Uterus (tissue), 4 donors: ENCODE measurements at places on chromosomes 3 and 15.

DNA sequence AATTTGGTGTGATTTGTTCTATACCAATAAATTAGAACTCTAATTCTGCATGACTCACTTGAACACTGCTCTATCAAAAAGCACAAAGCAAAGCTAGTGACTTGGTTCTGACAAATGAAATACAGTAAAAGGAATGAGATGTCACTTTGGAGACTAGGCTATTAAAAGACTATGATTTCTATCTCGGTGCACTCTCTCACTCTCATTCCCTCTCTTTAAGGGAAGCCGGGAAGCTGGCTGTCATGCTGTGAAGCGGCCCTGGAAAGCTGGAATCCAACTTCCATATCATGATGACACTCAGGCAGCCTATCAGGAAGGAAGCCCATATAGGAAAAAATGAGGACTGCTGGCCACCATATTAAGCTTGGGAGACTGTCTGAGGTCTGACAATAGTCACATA is 590.1 kb upstream of the CBLB start:
- H3K4me1 ChIP-seq, result no peaks in the 10 kb centered on the region
- H3K27ac ChIP-seq, result no peak overlapping the region
- no peaks in the 10 kb centered on the region for H3K36me3 ChIP-seq
- no peak for DNase-seq
- H3K4me3 ChIP-seq, result no peak overlapping the region

- no peak overlapping the region for H3K27ac ChIP-seq
- DNase-seq, result no peak
- no peak overlapping the region for H3K4me3 ChIP-seq
- H3K27me3 ChIP-seq, result no peaks in the 10 kb centered on the region
- no peaks in the 10 kb centered on the region for H3K36me3 ChIP-seq
These were observed 361.1 kb downstream of the MCTP2 start for GRCh38 chr15:94592495-94592894.

- DNase-seq, result no peak
- no peak overlapping the region for H3K4me3 ChIP-seq
- no peaks in the 10 kb centered on the region for H3K36me3 ChIP-seq
- no peaks in the 10 kb centered on the region for H3K4me1 ChIP-seq
- H3K27me3 ChIP-seq, result no peaks in the 10 kb centered on the region
- no peak overlapping the region for H3K27ac ChIP-seq
These were observed 432.1 kb upstream of the CFAP20DC start for GRCh38 chr3:59481776-59482400.

GRCh38 chr3:117572786-117573185 is 863.2 kb downstream of the TUSC7 start:
- H3K27ac ChIP-seq, result no peak overlapping the region
- no peaks in the 10 kb centered on the region for H3K4me1 ChIP-seq
- no peaks in the 10 kb centered on the region for H3K36me3 ChIP-seq
- DNase-seq, result no peak
- no peak overlapping the region for H3K4me3 ChIP-seq

- no peak overlapping the region for H3K4me3 ChIP-seq
- no peak for DNase-seq
- H3K36me3 ChIP-seq, result no peaks in the 10 kb centered on the region
- no peaks in the 10 kb centered on the region for H3K27me3 ChIP-seq
These were observed 375.6 kb upstream of the TPRG1 start for GRCh38 chr3:188796122-188796631.

DNA sequence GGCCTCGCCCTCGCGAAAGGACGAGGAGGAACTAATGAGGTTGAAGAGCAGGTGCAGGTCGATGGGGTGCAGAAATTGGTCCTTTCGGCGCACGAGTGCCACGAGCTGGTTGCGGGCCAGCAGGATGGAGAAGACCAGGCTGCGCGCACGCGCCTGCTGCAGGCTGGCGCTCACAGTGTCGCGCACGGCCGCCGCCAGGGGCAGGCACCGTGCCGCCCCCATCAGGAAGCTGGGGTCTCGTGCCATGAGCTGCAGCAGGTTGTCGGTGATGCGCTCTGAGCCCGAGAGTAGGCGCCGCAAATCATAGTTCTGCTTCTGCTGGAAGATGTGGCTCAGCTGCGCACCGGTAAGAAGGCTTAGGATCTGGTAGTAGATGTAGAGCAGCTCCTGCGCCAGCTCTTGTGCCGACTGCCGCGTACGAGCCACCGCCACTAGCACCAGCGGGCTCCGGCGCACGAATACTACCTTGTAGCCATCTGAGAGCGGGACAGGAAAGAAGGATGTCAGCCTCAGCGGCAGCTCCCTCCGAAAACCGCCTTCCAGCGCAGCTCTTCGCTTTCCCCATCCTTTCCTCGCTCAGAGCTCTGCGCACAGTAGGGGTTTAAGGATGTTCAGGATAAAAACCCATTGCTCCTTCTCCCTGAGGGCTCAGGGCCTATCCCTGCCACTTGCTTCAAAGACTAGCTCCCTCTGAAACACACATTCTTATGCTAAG is 6.9 kb upstream of the MST1R start:
- no peaks in the 10 kb centered on the region for H3K36me3 ChIP-seq
- no peaks in the 10 kb centered on the region for H3K4me1 ChIP-seq
- no peaks in the 10 kb centered on the region for H3K27me3 ChIP-seq
- H3K27ac ChIP-seq, result no peak overlapping the region

GRCh38 chr3:124826703-124827102 is 60.5 kb downstream of the ITGB5 start:
- H3K27me3 ChIP-seq, result no peaks in the 10 kb centered on the region
- no peaks in the 10 kb centered on the region for H3K36me3 ChIP-seq
- H3K27ac ChIP-seq, result peak overlapping the region; percentile 29
- peaks cover 7% of the 10 kb centered on the region for H3K4me1 ChIP-seq

- no peaks in the 10 kb centered on the region for H3K27me3 ChIP-seq
- H3K4me3 ChIP-seq, result no peak overlapping the region
- H3K27ac ChIP-seq, result no peak overlapping the region
- no peak for DNase-seq
These were observed 18.5 kb downstream of the DENND4A start for GRCh38 chr15:65773386-65774111.

GRCh38 chr15:63178034-63178433 is 11.4 kb upstream of the RAB8B start:
- H3K4me1 ChIP-seq, result no peaks in the 10 kb centered on the region
- DNase-seq, result no peak
- no peaks in the 10 kb centered on the region for H3K36me3 ChIP-seq
- no peak overlapping the region for H3K4me3 ChIP-seq

- no peak overlapping the region for H3K4me3 ChIP-seq
- no peaks in the 10 kb centered on the region for H3K4me1 ChIP-seq
- H3K27ac ChIP-seq, result no peak overlapping the region
- no peak for DNase-seq
- no peaks in the 10 kb centered on the region for H3K27me3 ChIP-seq
- no peaks in the 10 kb centered on the region for H3K36me3 ChIP-seq
These were observed 47.4 kb upstream of the WNT7A start for GRCh38 chr3:13927295-13927694.

GRCh38 chr3:171396048-171396447 is 64.2 kb downstream of the TNIK start:
- H3K4me1 ChIP-seq, result no peaks in the 10 kb centered on the region
- no peak for DNase-seq
- H3K27me3 ChIP-seq, result no peaks in the 10 kb centered on the region
- H3K4me3 ChIP-seq, result no peak overlapping the region
- H3K27ac ChIP-seq, result no peak overlapping the region

DNA sequence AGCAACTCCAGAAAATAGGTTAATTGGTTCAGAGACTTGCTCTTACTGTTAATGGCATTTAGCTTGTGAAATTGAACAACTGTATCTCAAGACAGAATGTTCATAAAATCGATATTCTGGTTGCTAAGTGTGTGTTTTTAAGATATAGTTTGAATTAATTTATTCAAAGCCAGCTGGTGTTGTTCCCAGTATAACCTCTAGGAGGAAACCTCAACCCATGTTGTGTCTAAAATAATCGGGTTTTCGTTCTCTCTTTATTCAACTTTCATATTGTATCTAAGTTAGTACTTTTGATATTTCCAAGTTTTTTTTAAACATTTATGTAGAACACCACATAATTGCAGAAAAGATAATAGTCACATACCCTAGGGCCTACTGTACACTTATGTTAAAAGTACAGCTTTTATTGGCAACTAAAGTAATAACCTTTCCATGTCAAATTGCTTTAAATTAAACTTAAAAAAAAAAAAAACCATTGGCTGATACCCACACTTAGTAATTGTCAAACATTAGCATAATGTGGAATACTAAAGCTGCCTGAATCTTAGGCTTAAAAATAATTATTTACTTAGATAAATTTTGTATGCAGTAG is 90.9 kb downstream of the SAMMSON start:
- no peak overlapping the region for H3K27ac ChIP-seq
- no peak for DNase-seq
- H3K27me3 ChIP-seq, result no peaks in the 10 kb centered on the region
- H3K4me1 ChIP-seq, result no peaks in the 10 kb centered on the region
- no peaks in the 10 kb centered on the region for H3K36me3 ChIP-seq

- H3K27ac ChIP-seq, result no peak overlapping the region
- H3K36me3 ChIP-seq, result no peaks in the 10 kb centered on the region
- no peaks in the 10 kb centered on the region for H3K27me3 ChIP-seq
These were observed 16.1 kb downstream of the PDCD10 start for GRCh38 chr3:167718582-167718981.

GRCh38 chr15:52466716-52467115 is 62.0 kb downstream of the MYO5A start:
- H3K27ac ChIP-seq, result no peak overlapping the region
- no peaks in the 10 kb centered on the region for H3K27me3 ChIP-seq
- H3K36me3 ChIP-seq, result no peaks in the 10 kb centered on the region
- H3K4me3 ChIP-seq, result no peak overlapping the region
- DNase-seq, result no peak
- H3K4me1 ChIP-seq, result no peaks in the 10 kb centered on the region

- H3K27ac ChIP-seq, result peak overlapping the region; percentile 48
- no peak overlapping the region for H3K4me3 ChIP-seq
- peaks cover 5% of the 10 kb centered on the region for H3K4me1 ChIP-seq
- no peaks in the 10 kb centered on the region for H3K27me3 ChIP-seq
- no peaks in the 10 kb centered on the region for H3K36me3 ChIP-seq
These were observed 27.9 kb downstream of the CYP8B1 start for GRCh38 chr3:42847731-42848130.

GRCh38 chr3:66485291-66485968 is 15.4 kb downstream of the LRIG1 start:
- no peaks in the 10 kb centered on the region for H3K27me3 ChIP-seq
- no peak overlapping the region for H3K4me3 ChIP-seq
- no peaks in the 10 kb centered on the region for H3K36me3 ChIP-seq
- peaks cover 10% of the 10 kb centered on the region for H3K4me1 ChIP-seq
- no peak for DNase-seq

DNA sequence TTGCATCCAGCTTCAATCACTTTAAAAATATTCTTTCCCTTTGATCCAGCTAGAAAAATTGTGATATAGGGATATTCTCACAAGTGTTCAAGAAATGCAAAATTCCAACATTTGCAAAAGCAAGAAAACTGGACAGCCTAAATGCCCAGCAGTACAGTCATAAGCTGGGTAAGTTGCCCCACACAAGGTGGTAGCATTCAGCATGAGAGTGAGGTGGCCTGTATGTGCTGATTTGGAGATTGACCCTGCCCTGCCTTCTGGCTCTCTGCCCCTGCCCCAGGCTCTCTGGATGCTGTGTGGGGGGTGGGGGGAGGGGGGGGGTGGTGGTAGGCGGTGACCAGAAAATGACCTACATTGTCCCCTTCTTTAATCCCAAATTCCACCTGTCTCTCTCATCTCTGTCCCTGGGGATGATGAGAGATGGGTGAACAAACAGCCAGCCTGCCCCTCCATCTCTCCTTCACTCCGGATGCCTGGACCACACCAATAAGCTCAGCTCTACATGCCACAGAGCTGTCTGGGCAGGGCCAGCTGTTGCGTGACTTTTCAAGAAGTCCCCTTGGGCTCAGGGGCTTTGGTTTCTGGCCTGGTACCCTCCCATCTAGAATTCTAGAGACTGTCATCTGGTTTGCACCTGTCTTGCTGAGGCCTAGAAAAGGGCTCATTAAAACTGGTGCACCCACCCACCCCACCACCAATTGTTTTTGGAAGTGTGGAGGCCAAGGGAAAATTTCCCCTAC is 42.2 kb downstream of the SLC28A1 start:
- DNase-seq, result no peak
- H3K4me3 ChIP-seq, result no peak overlapping the region
- H3K27ac ChIP-seq, result peak overlapping the region; percentile 81
- no peaks in the 10 kb centered on the region for H3K27me3 ChIP-seq
- H3K4me1 ChIP-seq, result no peaks in the 10 kb centered on the region

DNA sequence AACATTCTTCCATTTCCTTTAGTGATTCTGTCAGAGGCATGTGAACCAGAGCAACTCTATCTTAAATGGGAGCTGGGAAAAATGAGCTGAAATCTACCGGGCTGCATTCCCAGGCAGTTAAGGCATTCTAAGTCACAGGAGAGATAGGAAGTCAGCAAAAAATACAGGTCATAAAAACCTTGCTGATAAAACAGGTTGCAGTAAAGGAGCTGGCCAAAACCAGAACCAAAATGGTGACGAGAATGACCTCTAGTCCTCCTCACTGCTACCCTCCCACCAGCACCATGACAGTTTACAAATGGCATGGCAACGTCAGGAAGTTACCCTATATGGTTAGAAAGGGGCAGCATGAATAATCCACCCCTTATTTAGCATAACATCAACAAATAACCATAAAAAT is 66.4 kb downstream of the B3GALNT1 start:
- H3K27me3 ChIP-seq, result no peaks in the 10 kb centered on the region
- no peaks in the 10 kb centered on the region for H3K4me1 ChIP-seq
- H3K36me3 ChIP-seq, result no peaks in the 10 kb centered on the region
- no peak overlapping the region for H3K4me3 ChIP-seq
- peak overlapping the region; percentile 2 for H3K27ac ChIP-seq

GRCh38 chr3:173044998-173045397 is 96.0 kb downstream of the SPATA16 start:
- no peaks in the 10 kb centered on the region for H3K36me3 ChIP-seq
- DNase-seq, result no peak
- no peaks in the 10 kb centered on the region for H3K4me1 ChIP-seq
- no peak overlapping the region for H3K27ac ChIP-seq
- no peak overlapping the region for H3K4me3 ChIP-seq
- H3K27me3 ChIP-seq, result no peaks in the 10 kb centered on the region

DNA sequence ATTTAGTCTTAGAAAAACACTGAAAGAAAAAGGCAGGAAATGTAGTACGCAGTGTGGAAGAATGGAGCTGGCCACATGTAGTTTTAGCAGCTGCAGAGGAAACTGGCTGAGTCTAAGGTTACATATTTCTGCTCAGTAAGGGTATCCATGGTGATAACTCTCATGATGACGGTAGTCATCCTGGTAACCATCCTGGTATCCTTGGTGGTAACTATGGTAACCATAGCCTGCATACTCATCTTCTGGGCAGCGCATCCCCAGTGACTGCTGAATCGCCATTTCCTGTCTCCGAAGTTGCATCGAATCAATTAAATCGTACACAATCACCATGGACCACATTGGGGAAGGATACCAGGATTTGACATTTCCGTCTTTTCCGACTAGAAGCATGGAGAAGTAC is 35.7 kb downstream of the CCDC80 start:
- no peaks in the 10 kb centered on the region for H3K27me3 ChIP-seq
- DNase-seq, result no peak
- H3K27ac ChIP-seq, result no peak overlapping the region
- H3K4me1 ChIP-seq, result no peaks in the 10 kb centered on the region
- no peak overlapping the region for H3K4me3 ChIP-seq
- no peaks in the 10 kb centered on the region for H3K36me3 ChIP-seq

- DNase-seq, result no peak
- H3K4me3 ChIP-seq, result no peak overlapping the region
- no peaks in the 10 kb centered on the region for H3K36me3 ChIP-seq
- no peaks in the 10 kb centered on the region for H3K27me3 ChIP-seq
- no peaks in the 10 kb centered on the region for H3K4me1 ChIP-seq
These were observed 22.5 kb upstream of the SHC4 start for GRCh38 chr15:48986240-48986639.

GRCh38 chr15:38750786-38751185 is 186.2 kb upstream of the RASGRP1 start:
- no peaks in the 10 kb centered on the region for H3K27me3 ChIP-seq
- DNase-seq, result no peak
- H3K4me1 ChIP-seq, result no peaks in the 10 kb centered on the region
